ENCODE measurements at places on chromosomes 3 and 15.

DNA sequence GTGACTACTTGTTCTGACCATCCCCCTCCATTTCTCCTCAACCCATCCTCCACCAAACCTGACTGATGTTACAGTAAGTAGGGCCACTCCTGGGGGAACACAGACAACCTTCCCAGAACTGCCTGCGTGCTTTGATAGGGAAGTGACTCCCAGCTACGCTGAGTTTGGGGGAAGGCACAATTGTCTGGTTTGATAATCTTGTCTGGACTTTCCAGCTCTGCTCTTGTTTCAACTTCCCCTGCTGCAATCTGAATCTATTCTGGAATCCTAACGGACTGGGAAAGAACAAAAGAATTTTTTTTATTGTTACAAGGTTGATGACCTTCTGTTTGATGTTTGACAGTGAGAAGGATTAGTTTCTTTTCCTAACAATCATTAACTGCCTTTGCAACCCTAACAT is 895.6 kb downstream of the ROBO1 start:
- DNase-seq: no peak

DNA sequence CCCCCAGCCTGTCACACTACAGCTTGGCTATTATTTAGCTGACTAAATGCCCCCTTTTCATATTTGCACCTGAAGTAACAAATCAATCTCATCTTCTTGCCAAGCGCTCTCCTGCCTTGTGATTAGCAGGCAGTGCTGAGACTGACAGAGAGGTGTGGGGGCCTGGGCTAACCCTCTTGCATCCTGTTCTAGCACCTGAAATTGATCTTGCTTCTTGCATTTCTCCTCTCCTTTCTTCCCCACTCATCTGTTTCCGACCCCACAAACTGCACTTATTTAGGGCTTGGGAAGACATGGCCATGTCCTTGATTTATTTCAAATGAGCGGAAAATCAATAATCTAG is 309.0 kb upstream of the PROK2 start:
- no peak for DNase-seq

DNA sequence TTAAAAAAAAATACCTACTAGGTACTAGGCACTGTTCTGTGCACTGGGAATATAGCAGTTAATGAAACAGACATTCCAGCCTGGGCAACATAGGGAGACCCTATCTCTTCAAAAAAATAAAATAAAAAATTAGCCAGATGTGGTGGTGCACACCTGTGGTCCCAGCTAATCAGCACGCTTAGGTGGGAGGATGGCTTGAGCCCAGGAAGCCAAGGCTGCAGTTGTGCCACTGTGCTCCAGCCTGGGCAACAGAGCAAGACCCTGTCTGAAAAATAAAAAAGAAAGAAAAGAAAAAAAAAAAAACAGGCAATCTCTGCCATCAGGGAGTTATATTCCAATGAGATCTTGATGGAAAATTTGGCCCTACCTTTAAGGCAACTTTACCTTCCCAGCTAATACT is 115.1 kb upstream of the FLNB start:
- DNase-seq: no peak

GRCh38 chr3:100003609-100004503 is 110.4 kb downstream of the FILIP1L start:
- DNase-seq: no peak

DNA sequence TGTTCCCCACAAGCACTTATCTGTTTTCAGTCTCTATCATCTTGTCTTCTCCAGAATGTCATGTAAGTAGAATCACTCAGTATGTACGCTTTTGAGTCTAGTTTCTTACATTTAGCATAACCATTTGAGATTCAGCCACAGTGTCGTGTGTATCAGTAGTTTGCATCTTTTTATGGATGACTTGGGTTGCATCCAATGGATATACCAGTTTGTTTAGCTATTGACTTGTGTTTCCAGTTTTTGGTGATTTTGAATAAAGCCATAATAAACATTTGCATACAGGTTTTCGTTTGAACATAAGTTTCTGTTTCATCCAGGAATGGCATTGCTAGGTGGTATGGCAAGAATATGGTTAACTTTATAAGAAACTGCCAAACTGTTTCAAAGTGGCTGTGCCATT is 12.1 kb downstream of the GRIP2 start:
- DNase-seq: no peak

DNA sequence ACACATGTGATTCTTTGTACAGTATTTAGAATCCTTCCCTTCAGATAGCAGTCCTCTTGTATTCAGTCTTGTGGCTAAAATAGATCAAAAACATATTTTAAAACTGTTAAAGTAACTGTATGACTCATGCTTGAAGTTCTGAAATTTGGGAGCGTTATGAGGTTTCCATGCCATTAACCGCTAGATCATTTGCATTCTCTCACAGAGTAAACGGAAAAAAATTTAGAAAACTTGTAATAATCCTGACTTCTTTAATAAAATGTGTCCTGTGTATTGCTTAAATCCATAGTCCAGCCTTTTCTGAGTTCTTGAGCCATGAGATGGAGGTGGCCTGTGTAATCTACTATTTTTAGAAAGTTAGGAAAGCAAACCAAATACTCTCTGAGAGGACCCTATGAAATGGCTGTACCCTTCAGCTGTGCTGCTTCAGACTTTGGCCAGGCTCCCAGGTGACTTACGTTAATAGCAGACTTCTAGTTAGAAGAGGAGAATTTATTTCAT is 33.8 kb downstream of the MBNL1 start:
- DNase-seq: peak; percentile 67

DNA sequence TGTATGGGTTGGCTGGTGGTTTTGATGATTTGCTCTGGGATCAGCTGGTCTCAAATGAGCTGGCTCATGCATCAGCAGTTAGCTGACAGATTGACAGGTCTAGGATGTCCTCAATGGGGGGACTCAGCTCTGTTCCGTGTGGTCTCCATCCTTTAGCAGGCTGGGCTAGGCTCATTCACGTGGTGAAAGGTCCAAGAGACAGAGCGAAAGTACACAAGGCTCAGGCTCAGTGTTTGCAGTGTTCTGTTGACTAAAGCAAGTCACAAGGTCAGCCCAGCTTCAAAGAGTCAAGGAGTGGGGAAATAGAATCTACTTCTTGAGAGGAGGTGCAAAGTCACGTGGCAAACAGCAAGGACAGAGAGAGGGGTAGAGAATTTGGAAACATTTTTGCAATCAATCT is 126.5 kb upstream of the CMC1 start:
- no peak for DNase-seq

DNA sequence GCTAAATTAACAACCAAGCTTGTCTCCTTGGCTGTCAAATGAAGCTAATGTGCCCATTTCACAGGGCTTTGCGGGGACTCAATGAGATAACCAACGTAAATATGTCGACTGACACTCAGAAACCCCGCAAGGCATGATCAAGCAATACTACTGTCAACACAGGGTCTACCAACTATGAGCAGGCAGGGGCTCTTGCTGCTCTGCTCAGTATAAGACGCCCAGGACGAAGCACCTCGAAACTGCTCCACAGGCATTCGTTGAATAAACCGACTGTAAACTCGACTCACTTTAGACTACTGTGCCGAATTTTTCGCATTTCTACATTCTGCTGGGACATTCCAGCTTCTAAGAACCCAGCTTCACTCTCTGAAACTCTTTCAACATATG is 55.0 kb downstream of the FEZF2 start:
- no peak for DNase-seq
